ENCODE measurements at places on chromosomes 1 and 21.

GRCh38 chr21:42525029-42525581, 11.5 kb downstream of the SLC37A1 start:
- no peak for DNase-seq

GRCh38 chr1:12469990-12470389, 148.0 kb downstream of the DHRS3 start:
- no peak for DNase-seq

- DNase-seq, result no peak
Observed at GRCh38 chr1:244858357-244858756, 6.0 kb downstream of the HNRNPU start.

- no peak for DNase-seq
Observed at GRCh38 chr1:71510725-71511124, 429.9 kb upstream of the ZRANB2 start.

DNA sequence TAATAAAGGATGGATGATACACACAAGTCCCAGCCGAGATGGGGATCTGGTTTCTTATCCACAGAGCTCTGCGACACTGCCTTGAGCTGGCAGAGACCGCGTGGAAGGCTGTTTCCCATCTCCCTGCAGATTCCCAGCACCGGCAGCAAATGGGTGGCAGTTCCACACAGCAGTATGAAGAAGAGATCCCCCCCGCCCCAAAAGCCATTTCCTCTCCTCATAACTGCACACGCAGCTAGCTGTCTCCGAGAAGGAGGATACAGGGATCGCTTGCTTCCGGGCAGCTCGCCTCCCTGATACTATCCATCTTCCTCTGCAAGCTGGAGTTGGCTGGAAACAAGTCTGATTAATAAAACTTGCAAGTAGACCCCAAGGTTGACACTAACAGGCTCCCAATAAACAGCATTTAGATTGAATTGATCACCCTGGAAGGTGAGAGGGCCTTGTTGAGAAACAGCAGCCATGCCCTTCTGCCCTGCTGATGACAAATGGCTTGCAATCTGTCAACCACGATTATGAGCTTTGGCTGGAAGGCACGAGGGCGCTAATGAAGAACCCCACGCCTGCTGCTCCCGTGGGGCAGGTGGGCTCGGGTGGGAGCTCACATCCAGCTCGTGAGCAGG, 642.3 kb downstream of the AJAP1 start:
- no peak for DNase-seq

- DNase-seq, result no peak
Observed at GRCh38 chr1:87973896-87974295, 645.2 kb downstream of the LMO4 start.

GRCh38 chr1:208180421-208180820, 63.8 kb downstream of the PLXNA2 start:
- no peak for DNase-seq

DNA sequence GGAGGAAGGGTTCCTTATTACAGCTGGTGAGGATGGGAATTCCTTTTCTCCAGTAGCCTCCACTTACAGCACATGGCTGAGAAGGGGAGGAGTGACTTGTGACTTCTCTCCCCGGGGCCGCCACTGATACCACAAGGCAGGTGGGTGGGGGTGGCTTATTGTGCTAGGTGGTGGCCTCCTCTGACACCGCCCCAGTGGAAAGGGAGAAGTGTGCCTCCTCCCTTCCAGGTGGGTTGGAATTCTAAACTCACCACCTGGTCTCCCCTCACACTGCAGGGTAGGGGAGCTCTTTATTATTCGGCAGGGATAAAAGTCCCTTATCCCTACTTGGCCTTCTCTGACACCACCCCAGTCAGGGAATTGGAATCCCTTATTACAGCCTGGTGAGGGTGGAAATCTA, 89.5 kb downstream of the CCDC30 start:
- DNase-seq, result no peak

DNA sequence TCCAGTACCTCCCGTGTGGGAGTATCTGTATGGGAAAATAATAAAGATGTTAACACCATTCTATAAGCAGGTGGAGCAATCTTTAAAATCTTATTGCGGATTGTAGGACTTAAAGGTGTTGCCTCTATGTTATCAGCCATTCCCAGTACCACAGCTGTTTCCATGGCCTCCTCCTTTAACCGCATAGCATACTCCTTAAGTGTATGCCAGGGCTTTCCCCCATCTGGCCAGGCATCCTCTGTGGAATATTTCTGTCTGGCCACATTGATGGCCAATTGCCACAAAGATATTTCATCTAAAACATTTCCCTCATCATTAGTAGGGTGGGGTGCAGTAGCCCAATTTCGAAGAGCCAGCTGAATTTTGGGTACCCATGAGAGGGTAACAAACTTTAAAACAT, 7.3 kb upstream of the STUM start:
- no peak for DNase-seq

DNA sequence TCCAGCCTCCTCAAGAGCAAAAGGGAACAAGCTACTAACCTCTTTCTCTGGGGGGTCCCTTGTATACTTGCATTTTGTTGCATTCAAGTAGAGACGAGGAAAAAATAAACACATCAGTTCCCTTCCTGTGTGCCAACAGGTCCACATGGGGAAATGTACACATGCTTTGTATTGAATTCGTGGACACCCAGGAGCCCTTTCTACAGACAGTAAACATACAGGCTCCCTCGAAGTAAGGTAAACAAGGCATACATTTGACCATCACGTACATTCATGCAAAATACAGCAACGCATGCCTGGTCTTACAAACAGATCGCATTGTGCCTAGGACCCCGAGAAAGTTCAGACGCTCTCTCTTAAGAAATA, 1.1 kb downstream of the KCND3 start:
- DNase-seq, result no peak

GRCh38 chr1:183058851-183059502, 35.8 kb downstream of the LAMC1 start:
- no peak for DNase-seq

GRCh38 chr1:178376008-178376407, 120.8 kb downstream of the CLEC20A start:
- no peak for DNase-seq

GRCh38 chr1:19678931-19679453, 14.3 kb downstream of the HTR6 start:
- no peak for DNase-seq

Data from stimulated activated CD4-positive, alpha-beta T cell treated with anti-CD3 and anti-CD28 coated beads, Interleukin-4, amount 100 ng/mL, for 48 hours (primary cell).